ENCODE measurements at places on chromosomes 7 and 10.

DNA sequence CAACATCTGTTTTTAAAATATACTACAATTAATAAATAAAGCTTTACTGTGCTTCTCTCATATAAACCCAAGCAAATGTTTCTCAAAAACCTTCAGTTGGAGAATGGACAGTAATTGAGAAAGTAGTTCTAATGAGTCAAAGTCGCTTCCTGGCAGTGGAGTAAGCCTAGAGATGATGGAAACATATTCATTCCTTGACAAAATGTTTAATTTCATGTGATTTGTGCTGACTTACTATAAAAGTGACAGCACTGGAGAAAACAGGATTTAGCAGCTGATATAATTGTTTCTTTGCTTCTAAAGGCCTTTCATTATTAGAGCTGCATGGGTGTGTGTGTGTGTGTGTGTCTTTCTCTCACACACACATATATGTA is 9.0 kb downstream of the ELMO1 start:
- DNase-seq = no peak

GRCh38 chr10:99693933-99694583 is 34.7 kb downstream of the ENTPD7 start:
- DNase-seq = peak; percentile 71

GRCh38 chr10:97207756-97208346 is 22.1 kb upstream of the SLIT1 start:
- DNase-seq = no peak

- DNase-seq = peak; percentile 89
These were observed 102.5 kb downstream of the TRIL start for GRCh38 chr7:28855538-28856217.

DNA sequence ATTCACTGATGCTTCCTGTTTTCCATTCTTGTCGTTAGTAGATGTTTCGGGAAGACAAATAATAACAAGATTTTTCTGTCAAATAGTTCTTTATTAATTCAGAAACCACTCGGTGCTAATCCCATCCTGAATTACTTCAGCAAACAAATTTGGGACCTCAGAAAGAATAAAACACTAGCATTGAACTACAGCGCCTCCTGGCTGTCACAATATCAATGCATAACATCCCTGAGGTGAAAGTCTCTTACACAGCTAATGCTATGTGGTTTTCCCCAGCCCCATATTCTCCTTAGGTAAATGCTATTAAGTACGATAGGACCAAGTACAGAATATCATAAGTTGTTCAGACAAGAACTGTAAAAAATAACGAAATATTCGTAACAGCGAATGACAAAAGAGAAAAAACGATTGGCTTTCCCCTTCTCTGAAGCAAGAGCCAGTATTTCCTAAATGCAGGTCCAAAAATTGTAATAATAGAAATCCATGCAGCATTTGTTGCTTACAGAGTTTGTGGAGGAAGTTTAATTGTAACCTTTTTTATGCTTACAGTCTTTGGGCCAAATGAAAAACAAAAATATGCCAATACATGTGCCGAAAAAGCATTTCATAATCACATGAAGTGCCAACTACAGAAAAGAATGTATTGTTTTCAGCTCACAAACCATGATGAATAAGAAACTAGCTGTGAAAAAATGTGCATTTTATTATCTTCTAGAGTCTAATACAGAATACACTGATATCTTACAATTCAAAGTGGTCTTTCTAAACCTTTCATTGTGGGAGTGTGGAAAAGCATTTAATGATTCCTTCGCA is 47.3 kb downstream of the MYPN start:
- DNase-seq = no peak

- no peak for DNase-seq
These were observed 542.4 kb upstream of the ADARB2 start for GRCh38 chr10:2279711-2280110.

DNA sequence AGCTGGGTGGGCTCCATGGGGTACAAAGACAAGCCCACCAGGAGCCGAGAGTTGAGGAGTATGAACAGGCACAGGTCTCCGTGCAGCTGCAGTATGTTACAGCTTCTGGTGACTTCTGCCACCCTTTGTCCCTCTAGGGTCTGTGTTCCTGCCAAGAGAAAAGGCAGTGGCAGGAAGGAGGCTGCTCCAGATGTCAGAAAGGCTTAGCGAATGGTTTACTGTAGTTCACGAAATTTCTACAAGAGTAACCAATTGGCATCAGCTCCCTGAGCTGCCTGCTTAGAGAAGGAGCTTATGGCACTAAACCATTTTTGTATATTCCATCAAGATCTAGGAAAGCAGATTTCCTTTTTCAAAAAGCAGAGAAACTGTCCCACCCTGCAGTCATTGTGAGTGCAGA is 48.2 kb upstream of the TMEM72 start:
- DNase-seq = no peak

DNA sequence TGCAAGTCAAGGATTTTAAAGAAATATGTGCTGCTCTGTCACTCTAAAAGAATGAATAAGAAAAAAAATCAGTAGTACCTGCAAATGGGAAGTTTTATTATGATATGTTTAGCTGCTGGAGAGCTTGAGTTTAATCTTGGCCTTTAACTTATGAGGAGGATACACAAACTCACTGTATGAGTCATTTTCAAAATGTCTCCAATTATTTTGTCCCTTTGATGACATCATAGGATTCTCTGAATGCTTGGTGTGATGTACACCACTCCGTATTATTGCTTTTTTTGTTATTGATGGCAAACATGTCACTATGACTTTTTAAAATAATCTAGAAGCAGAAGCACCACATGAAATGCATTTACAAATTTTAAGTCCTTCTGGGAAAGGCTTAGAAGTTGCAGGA is 125.8 kb downstream of the RALA start:
- no peak for DNase-seq

DNA sequence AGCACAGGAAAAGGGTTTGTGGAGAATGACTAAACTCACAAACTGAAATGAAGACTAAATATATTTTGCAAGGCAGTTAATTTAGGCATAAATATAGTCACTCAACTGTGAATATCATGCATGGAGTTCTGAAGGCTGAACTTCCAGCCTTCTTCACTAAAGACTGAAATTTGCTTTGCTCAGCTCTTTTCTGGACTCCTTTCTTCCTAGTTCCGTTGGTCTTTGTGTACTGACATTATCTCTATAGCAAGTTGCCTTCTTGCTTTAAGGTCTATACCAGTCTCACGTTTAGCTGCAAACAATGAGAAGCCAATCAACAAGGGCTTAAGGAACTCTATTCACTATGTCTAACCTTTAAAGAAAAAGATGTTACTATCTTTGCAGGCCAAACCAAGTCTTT is 22.6 kb downstream of the GARIN1A start:
- DNase-seq = no peak

- DNase-seq = no peak
These were observed 53.3 kb downstream of the ZNF680 start for GRCh38 chr7:64509583-64509982.

GRCh38 chr7:128359939-128360338 is 1.6 kb downstream of the PRRT4 start:
- no peak for DNase-seq

DNA sequence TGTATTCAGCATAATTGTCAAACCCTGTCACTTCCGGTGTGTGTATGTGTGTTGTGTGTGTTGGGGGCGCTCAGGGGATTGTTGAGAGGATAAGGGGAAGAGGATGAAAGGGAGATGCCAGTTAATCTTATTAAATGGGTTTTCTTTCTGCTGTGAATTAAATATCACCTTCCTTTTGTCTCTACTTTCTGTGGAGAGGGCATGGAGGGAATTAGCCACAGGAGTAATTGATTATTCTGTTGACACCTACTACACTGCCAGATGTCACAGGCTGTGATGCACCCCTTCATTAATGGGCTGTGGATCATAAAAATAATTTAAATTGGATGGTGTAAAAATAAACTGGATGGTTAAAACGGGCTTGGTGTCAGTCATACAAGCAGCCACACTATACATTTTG is 311.9 kb downstream of the MDFIC start:
- DNase-seq = no peak

- no peak for DNase-seq
These were observed 18.3 kb downstream of the MMS19 start for GRCh38 chr10:97479939-97480338.

DNA sequence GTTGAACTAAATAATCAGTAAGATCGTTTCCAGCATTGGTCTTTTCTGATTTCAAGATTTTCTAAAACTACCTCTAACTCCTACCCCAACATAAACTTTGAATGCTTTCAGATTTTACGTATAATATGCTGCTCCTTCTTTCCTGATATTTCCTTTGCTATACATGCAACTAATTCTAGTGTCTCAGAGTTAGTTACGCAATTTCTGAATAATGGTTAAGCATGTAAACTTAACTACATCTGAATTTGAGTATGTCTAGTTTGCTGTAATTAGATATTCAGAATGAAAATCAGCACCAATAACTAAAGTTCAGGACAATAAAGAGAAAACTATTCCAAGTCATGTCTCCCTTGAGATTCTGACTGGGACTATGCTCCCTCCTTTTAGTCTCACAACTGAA is 71.0 kb downstream of the SEMA3C start:
- no peak for DNase-seq

DNA sequence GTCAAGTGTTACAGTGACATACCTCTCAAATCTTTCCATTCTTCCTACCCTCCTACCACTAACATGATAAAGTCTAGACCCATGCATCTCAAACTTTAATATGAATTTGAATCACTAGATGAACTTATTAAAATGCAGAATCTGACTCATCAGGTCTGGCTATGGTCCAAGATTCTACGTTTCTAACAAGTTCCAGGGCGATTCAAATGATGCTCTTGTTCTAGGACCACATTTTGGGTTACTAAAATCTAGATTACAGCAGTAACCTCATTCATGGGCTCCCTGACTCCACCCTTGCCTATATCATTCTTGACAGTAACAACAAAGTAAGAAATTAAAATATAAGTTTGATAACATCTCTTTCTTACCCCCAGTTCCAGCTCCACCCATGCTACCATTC is 124.8 kb upstream of the LSM8 start:
- no peak for DNase-seq

- DNase-seq = peak; percentile 28
These were observed 54.2 kb upstream of the EBF3 start for GRCh38 chr10:130018265-130018664.

GRCh38 chr7:33823913-33824312 is 81.4 kb upstream of the BMPER start:
- DNase-seq = no peak

- no peak for DNase-seq
These were observed 59.2 kb downstream of the MAPK8 start for GRCh38 chr10:48365668-48366067.

DNA sequence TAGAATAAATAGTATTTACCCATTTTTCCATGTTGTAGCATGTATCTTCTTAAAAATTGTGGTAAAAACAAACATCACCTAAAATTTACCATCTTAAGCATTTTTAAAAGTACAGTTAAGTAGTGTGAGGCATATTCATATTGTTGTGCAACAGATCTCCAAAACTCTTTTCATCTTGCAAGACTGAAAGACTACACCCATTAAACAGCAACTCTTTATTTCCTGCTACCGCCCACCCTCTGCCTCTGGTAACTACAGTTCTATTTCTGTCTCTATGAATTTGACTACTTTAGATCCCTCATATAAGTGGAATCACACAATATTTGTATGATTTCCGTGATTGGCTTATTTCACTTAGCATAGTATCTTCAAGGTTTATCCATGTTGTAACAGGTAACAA is 40.0 kb upstream of the AGBL3 start:
- no peak for DNase-seq

DNA sequence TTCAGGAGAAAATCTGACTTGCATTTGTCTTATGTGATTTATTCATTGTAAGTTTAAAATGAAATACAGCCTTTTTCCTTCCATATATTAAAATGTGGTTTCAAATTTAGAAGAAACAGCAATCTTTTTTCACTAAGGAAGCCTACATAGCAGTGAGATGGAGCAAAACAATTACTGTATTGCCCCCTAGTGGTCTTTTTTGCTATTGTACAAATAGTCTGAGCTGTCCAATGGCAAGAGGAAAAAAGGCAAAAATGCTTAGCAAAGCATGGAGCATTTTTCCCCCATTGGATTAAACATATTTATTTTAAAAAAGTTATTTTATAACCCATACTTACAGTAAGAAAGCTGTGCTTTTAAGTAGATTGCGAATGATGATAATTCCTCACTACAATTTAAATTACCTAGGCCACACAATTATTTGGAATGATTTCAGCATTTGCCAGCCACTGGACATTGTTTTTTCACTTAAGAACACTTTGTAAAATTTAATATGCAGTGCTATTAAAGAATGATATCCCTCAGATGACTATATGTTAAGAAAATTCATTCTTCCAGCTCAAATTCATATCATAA is 119.5 kb downstream of the CPED1 start:
- no peak for DNase-seq

- no peak for DNase-seq
These were observed 545.9 kb downstream of the SORCS1 start for GRCh38 chr10:106618646-106619045.

GRCh38 chr7:143389316-143390103 is 8.4 kb downstream of the ZYX start:
- DNase-seq = no peak

DNA sequence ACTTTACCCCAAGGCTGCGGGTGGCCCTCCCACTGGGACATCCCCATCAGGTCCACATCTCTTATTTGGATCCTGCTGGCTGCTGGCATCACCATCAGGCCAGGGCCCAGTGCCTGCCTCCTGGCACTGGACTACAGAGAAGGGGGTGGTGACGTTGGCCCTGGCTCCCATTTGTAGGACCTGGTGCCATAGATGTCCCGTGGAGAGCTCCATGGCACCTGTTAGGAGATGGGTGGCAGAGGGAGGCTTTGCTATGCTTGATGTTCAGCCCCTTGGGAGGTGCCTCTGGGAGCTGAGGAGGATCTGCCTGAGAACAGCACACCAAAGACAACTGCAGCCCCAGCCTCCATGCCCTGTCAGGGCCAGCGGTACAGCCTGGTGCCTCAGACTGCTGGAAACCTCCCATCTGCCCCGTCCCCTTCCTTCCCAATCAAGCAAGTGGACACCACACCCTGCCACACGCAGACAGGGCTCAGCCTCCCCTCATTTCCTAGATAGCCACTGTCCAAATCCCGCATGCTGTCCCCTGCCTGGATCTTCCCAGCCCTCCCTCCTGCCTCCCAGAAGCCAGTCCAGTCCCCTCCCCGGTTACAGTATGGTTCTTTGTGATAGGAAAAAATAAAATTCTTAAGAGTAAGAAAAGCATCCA is 230.0 kb upstream of the GRB10 start:
- no peak for DNase-seq

DNA sequence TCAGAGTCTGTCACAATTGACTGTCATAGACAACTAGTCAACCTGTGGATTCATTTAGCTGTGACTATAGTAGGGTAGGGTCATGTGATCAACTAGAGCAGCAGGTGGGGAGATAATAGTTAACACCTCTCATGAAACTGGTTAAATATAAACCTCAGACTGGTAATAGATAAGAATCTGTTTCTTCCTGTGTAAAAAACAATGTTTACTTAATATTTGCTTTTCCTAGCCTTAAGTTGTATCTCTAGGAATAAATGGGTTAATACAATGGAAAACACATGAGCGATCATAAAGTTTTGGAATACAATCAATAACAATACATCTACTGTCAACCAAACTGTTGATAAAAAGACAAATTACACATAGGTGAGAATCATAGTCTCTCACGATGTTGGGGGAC is 43.4 kb upstream of the ITGB8 start:
- DNase-seq = no peak

- DNase-seq = no peak
These were observed 93.5 kb downstream of the PAXIP1 start for GRCh38 chr7:154909241-154910105.

Data from non-pigmented ciliary epithelial cell (primary cell).